ENCODE measurements at places on chromosomes 6 and 20.

GRCh38 chr20:47035026-47035590, 140.5 kb downstream of the EYA2 start:
- DNase-seq, result no peak

DNA sequence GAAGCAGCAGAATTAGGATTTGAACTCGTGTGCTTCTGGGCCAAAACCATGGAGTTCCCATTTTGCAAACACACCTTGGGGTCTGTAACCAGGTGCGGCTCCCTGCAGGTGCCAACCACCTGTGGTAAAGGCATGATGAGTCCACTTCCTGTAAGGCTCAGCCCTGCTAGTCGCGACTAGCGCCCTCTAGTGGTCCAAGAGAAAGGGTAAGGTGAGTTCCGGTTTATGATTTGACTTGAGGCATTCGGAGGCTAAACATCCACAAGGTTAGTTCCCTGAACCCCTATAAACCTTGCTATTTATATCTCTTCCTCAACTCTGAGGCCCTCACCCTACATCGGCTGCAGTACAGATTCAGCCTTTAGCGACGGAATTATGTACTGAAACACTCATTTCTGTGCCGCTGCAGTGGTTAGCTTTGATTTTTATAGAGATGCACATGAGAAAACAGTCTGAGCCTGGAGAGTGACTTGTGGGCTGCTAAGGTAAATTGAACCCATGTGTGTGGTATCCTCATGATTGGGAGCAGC, 173.4 kb downstream of the PLCB1 start:
- DNase-seq, result no peak

GRCh38 chr6:30202366-30202765, 10.8 kb downstream of the TRIM26 start:
- DNase-seq, result no peak

DNA sequence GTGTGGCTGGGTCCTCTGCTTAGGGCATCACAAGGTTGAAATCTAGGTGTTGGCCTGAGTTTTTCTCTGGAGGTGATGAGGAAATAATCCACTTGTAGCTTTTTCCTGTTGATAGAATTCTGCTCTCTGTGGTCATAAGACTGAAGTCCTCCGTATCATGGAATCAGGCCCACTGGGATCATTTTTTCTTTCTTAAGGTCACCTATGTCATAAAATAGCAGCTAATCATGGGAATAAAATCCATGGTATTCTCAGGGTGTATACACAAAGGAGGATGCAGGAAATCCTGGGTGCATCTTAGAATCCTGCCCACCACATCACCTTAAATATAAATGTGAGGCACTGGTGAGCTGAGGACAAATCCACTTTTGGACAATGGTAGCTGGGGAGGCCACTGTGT, 72.7 kb downstream of the PRDM1 start:
- no peak for DNase-seq

DNA sequence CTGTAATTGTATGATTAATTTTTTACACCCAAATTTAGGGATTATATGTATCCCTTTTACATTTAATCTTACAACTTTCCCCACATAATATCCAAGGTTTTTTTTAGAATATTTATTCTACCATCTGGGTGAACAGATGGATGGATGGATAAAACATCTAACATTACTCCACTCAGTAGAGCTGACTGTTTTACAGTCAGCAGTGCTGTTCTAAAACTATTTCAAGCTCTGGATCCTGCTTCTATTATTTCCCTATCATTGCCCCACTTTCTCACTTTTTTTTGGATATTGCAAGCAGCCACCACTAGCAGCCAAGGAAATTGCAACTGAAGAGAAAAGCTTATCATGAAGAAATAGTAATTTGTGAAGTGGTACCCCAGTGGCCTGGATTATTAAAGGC, 173.7 kb downstream of the ARHGAP18 start:
- no peak for DNase-seq

DNA sequence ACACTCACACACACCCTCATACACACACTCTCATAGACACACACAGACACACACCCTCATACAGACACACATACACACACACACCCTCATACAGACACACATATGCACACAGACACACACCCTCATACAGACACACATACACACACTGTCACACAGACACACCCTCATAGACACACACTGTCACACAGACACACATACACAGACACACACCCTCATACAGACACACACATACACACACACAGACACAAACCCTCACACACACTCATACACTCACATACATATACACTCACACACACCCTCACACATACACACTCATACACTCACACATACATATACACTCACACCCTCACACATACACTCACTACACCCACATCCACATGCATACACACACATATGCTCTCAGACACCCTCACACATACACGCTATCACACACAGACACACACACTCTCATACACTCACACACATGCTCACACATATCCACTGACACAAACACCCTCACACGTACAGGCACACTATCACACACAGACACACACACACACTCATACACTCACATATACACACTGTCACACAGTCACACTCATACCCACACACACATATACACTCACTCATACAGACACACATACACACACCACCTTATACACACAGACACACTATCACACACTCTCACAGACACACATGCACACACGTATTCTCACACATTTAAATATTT, 9.1 kb downstream of the ADIG start:
- no peak for DNase-seq

GRCh38 chr6:53009056-53009455, 14.0 kb upstream of the GSTA4 start:
- no peak for DNase-seq

DNA sequence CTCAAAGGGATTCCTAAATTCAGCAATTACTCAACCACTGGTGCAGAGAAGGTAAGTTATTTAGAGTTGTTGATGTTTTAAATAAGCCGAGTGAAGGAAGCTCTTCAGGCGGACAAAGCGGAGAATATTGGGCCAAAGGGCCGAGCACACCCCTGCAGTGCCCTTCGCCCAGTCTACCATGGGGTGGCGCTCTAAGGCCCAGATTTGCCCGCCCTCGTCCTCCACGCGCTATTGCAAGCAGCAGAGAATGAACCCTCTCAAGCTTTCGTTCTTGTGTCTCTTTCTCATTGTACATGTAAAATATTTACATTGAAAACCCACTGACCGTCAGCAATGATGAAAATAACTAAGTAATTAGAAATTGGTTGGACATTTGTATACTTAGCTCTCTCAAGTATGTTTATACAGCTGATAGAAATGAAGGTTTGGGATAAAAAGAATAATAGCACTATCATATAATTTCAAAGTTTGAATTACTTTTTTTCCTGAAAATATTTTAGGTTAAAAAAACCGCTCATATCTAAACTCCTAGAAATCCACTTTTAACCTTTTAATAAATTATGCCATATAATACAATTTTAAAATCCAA, 195.0 kb upstream of the CEP162 start:
- peak; percentile 37 for DNase-seq

DNA sequence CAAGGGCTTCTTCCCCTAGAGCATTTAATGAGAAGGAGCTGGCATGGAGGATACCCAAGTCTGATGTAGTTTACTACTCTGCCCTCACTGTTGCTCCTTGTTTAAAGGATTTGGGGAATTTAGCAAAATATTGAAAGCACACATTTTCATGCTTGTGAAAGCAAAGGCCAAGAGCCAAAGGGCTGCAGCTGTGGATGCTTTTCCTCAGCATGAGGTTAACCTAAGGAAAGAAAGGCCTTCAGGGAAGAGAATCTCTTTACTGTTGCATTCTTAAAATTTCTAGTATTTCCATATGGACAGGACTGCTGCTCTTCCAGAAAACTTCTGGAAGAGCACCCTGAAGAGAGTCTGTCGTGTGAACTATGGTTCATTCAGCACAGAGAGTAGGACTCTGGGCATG, 45.9 kb upstream of the SASH1 start:
- no peak for DNase-seq

DNA sequence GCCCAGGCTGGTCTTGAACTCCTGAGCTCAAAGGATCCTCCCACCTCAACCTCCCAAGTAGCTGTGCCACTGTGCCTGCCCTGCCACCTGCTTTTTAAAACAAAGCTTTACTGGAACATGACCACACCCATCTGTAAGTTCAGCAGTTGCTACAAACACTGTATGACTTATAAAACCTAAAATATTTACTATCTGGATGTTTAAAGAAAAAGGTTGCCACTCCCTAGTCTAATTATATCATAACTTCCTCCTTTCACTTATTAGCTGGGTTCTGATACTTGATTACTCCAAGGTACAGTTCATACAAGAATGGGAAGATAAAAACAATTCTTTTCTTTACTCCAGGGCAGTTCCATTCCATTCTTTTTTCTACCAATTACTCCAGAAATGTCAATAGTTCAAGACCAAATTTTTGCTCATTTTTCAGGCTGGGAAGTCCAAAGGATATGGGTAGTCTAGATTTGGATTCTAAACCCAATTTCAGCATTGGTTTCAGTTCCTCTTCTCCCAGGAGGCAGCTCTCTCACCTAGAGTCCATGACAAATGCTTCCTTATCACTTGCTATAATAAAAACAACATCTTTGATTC, 63.1 kb downstream of the SEC63 start:
- no peak for DNase-seq

DNA sequence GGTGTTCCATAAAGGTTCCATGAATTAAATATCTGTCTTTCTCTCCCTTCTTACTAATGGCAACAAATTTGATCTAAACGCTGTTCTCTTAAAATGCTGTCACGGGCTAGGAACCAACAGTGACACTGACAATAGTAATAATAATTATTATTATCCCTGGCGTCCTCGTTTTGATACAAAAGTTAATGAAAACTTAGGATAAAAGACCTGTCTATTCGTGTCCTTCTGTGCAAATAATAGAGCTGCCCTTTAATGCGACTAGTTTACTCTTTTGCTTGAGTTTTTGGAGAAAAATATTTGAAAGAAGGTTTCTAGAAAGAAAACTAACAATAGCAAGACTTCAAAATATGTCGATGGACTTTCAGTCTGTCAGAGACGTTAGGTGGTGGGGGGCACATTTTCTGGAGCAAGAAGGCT, 4.3 kb downstream of the VGLL2 start:
- no peak for DNase-seq

- no peak for DNase-seq
Measured at GRCh38 chr6:49205526-49205925, 257.5 kb downstream of the MMUT start.

DNA sequence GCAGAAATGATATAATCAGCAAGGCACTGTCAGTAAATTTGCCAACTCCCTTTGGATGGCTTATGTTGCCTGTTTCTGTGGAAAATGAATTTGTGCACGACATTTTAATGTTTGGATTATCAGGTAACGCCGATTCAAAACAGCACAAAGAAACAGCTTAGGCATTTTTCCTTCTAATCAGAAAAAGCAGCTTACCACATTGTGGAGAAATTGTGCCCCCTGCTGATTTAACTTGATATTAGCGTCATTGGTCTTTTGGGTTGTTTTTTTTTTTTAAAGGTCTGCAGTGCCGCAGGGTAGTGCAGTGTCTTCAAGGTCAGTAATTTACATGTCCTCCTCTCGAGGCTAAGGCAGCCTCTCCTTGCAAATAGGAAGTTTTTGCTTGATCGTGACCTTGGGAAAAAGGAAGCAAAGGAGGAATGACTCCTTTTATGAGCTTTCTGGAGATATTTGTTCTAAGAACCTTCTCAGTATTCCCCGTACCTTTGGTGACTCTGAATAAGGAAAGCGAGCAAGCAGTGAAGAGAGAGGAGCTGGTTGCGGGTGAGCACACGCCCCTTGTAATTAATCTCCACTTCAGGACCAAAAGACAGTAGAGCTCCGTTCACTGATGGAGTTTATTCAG, 79.1 kb downstream of the ELOVL4 start:
- DNase-seq, result no peak

DNA sequence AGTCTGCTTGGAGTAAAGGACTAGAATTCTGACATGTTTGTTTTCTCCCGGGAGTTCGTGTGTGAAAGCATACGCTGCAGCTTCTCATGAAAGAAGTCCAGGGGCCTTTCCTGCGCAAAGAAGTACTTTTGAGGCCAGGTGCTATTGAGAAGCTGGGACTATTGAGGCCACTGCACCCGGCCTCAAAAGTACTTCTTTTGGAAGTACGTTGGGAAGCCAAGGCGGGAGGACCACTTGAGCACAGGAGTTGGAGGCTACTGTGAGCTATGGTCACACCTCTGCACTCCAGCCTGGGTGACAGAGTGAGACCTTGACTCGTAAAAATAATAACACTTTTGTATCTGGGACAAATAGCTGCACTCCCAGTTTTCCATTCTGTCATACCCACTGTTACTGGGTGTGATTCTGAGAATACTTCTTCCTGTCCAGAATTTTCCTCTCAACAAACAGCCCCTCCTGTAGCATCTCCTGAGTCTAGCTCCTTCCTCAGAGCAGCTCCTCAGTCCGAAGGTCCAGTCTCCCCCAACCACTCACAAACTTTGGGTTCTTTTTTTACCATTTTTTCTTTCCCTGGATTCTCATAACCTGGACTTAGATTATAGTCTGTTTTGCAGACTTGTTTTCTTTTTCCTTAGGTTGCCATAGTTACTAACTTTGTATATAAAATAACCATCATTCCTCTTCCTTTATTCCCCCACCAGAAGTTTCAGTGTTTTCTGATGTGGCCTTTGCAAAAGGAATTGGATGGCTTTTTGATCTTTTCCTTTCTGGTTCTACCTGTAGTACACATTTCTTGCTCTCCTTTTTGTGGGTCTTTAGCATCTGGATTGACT, 12.7 kb downstream of the STK35 start:
- DNase-seq, result no peak

GRCh38 chr6:148907573-148907972, 160.7 kb downstream of the UST start:
- DNase-seq, result no peak

DNA sequence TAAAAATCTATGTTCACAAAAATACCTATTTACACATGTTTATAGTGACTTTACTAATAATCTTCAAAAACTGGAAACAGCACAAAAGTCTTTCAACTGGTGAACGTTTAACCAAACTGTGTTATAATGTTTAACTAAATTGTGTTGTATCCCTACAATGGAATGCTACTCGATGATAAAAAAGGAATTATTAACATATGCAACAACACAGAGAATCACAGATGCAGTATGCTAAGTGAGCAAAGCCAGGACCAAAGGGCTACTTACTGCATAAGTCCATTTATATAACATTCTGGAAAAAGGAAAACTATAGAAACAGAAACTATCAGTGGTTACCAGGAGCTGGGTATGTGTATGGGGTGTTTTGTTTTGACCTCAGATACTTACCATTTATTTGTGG, 602.2 kb upstream of the BTBD3 start:
- DNase-seq, result no peak

GRCh38 chr20:4151991-4152695, 136.8 kb upstream of the RNF24 start:
- no peak for DNase-seq

Data from skeletal muscle cell (primary cell).